ENCODE measurements at places on chromosomes 13 and 19.

DNA sequence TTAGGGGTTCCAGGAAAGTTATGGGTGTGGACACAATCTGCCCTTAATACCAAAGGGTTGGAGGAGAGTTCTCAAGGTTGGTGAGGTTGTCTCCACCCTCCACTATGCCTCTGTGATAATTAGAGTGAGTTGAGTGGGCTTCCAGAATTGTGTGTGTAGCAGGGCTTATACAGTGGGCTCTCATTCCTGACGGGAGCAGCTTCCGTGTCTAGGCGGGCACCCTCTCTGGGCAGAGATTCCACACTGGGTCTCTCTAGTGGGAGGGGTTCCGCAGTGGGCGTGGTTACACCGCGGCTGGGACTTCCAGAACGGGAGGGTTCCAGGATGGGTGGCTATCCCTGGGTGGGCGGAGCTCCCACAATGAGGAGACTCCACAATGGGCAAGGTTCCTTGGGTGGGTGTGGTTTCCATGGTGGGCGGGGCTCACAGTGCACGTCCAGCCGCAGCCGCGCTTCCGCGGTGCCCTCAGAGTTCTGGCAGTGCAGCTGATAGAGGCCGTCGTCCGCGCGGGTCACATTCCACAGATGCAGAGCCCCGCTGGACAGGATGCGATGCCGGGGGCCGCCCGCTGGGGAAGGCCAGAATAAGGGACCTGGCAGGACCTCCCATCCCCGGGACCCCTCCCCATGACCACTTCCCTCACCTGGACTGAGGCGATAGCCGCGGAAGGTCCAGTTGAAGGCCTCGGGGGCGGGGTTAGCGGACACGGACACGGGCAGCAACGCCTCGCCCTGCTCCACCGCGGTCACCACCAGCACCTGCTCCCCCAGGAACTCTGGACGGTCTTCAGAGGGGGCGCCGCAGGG, 8.4 kb downstream of the NPHS1 start:
- no peak for DNase-seq

GRCh38 chr13:75857291-75857690, 221.2 kb downstream of the LMO7 start:
- DNase-seq: no peak

- no peak for DNase-seq
Observed at GRCh38 chr13:22126433-22127021, 455.7 kb downstream of the FGF9 start.

GRCh38 chr13:51625555-51626345, 41.5 kb downstream of the WDFY2 start:
- DNase-seq: no peak

DNA sequence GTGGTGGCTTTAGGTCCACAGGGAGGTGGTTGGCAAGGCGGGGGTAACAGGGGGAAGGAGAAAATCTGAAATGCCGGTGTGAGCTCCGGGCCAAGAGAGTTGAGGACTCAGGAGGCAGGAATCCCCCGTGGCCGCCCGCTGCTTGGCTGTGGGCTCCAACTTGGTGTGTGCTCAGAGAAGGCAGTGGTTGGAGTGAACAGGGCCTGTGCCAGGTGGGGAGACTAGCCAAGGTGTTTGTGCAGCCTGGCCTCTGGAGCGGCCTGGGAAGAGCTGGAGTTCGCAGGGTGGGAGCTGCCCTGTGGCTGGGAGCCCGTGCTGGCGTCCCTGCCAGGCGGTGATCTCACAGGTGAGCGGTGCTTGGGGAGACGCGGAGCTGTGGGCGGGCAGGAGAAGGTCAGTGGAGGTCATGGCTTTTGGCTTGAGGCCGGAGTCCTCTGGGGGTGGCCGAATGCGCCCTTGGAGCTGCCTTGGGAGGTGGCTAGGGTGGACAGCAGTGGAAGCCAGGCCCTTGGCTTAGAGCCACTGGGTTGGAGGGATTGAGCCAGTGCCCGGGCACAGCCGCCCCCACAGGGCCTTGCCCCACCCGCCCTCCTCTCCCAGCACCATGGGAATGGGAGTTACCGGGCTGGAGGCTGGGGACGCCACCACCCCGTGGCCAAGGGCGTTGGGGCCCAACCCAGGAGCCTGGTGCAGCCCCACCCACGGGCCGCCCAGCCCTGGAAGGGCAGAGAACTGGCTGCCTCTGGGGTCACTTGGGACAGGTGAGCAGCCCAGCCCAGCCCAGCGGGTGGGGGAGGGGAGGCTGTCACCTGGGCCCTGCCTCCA, 7.1 kb upstream of the CIRBP start:
- peak; percentile 49 for DNase-seq

- DNase-seq: no peak
Observed at GRCh38 chr19:16197188-16197621, 506 bp upstream of the AP1M1 start.

- no peak for DNase-seq
Observed at GRCh38 chr19:47056411-47056810, 8.0 kb upstream of the TMEM160 start.

DNA sequence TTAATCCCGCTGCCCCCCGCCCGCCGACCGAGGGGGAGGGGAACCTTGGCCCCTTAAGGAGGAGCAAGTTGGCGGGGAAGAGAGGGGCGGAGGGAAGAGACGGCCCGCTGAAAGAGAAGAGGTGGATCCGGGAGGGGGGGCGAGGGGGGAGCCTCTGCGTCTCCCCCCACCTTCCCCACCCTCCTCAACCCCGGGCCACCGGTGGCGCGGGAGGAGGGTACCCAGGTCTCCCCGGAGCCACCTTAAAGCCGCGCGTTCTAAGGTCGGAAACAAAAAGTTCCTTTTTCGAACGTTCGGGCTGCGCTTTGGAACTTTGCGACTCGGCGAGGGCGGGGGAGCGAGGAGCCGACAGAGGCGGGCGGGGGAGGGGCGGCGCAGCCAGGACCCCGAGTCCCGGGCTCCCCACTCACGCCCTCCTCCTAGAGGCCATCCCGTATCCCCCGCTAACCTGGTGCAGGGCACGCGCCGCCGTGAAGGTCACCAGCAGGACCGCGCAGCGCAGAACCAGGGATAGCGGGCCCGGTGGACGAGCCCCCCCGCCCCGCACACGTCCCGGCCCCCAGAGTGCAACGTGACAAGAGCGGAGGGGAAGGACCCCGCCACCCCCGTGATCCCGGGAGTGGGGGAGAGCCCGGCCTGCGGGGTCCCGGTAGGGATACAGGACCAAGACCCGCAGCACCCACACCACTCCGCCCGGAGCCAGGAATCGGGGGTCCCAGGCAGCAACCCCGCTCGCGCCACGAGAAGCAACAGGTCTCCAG, 659 bp downstream of the ERF start:
- DNase-seq: peak; percentile 66

GRCh38 chr19:14528419-14529253, 758 bp upstream of the TECR start:
- no peak for DNase-seq

DNA sequence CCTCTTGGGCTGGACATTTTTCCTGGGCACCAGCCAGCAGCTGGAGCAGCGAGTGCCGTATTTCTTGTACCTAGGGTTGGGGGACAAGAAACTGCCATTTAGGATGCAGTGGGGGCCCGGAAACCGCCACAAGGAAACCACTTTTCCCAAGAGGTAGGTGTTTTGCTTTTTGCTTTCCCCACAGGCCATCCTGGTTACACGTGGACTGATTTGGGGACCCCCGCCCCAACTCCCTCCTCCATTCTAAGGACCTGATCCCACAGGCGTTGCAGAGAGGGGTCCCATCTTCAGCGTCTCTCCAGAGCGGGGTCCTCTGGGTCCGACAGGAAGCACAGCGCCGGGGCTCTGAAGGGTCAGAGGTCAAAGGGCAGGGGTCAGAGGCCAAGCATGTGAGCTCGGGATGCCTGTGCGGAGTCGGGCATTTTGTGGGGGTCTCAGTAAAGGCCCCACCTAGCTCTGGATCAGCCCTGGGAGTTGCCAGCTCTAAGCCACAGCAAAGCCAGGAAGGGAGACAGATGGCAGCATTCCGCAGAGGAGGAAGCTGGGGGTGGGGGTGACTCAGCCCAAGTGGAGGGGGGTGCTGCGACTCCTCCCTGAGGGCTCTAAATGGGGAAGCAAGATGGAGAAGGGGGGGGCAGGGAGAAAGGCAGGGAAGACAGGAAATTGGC, 4.3 kb downstream of the ZGLP1 start:
- no peak for DNase-seq

- no peak for DNase-seq
Observed at GRCh38 chr19:2820112-2820702, 539 bp downstream of the ZNF554 start.

DNA sequence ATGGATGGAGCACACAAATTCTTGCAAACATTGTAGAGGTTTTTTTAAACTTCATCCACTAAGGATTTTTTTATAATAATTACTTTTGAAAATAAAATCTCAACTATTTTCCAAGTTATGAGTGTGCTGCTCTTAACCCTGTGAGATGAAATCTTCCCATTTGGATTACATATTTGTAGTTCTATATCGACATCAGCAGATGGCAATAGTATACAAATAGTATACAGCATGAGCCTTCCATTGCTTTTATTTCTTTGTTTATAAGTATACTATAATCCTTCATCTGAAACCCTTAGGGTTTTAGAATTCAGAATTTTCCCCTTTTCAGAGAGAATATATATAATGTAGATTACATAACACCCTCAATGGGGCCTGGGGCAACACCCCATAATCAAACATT, 70.5 kb downstream of the GJA3 start:
- DNase-seq: no peak

- DNase-seq: no peak
Observed at GRCh38 chr13:111429064-111429558, 108.7 kb downstream of the TEX29 start.

GRCh38 chr13:49503951-49504350, 8.2 kb downstream of the PHF11 start:
- DNase-seq: no peak

GRCh38 chr13:30972888-30973377, 40.5 kb downstream of the TEX26 start:
- no peak for DNase-seq

- no peak for DNase-seq
Observed at GRCh38 chr19:38741670-38742069, 2.6 kb downstream of the CAPN12 start.

DNA sequence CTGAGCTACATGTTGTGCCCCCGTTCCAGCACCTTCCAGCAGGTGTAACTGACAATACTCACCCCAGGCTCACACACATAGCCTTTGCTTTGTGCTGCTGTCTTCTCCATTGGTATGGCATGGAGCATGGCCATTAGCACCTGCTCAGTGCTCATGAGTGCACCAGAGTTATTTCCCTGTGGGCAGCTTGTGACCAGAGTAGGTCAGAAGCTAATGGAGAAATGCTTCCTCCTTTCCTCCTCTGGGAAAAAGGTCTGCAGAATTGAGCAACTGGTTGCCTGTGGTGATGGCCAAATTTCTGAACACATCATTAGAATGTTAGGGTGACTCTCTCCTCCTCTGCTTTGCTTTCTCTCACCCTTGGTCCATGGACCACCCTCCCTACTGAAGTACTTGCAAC, 344.5 kb upstream of the TMTC4 start:
- no peak for DNase-seq

DNA sequence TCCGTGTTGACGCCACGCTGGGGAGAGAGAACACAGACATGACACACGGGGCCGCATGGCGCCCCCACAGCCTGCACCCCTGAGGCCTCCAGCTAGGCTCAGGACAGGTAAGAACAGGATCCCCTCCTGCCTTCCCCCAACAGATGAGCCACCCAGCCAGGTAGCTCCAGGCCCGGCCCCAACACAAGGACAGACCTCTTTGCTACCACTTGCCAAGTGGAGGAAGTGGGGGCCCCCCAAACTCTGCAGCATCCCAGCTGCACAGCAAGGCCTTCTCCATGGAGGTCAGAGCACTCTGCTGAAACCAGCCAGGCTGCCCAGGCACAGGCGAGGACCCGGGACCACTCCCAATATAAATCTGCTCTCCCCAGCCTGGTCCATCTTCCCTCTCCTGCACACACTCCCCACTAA, 31.5 kb downstream of the PEPD start:
- no peak for DNase-seq

- peak; percentile 92 for DNase-seq
Observed at GRCh38 chr13:19863323-19864023, at the start of gene ZMYM5. Gene ZMYM5 (minus strand): TSS chr13:19863649. CDS start chr13:19852180, 11,469 bp downstream.

DNA sequence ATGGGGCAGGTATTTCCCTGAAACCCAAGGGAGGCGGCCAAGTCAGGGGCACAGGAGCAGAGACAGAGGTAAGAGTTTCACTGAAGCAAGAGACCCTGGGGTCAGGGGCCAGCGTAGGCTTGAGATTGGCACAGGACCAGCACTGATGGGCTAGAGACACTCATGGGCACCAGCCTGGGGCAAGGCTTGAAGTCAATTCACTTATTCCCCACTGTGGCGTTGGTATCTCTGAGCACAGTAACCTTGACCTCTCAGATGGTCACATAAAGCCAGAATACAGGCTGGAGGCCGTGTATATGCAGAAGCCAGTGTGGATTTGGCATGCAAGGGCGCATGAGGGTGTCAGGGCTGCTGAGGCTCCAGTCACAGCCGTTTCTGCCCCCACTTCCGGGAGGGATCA, 173.5 kb upstream of the GPR12 start:
- no peak for DNase-seq

DNA sequence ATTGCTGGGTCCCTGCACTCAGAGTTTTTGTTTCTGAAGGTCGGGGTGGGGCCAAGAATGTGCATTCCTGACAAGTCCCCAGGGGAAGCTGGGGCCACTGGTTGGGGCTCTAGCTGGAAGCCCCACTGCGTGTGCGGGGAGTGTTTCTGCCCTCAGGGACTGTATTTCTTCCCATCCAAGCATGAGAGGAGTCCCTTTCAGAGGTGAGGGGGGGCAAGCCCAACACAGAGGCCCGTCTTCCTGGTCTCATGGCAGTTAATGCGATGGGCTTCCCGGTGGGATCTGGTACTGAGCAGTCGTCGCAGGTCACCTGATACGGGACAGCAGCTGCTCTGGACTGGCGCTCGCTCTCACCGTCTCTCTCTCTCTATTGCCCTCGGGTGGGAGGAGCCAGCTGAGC, 50.4 kb downstream of the GPR12 start:
- no peak for DNase-seq

DNA sequence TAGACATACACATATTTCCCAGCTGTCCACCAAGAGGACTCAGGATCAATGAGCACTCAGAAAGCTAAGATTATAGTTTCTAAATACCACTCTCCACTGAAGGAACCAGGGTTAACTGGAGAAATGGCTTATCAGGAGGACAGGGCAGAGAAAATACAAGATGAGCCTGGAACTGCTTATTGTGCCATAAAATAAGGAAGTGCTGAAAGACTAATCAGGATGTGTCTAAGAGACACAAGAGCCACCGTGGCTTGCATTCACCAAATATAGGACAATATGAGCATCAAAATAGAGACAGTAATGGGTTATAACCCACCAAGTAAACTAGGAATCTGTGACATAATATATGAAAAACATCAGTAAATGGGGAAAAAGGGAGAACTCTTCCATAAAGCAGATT, 32.8 kb downstream of the KLF12 start:
- no peak for DNase-seq

DNA sequence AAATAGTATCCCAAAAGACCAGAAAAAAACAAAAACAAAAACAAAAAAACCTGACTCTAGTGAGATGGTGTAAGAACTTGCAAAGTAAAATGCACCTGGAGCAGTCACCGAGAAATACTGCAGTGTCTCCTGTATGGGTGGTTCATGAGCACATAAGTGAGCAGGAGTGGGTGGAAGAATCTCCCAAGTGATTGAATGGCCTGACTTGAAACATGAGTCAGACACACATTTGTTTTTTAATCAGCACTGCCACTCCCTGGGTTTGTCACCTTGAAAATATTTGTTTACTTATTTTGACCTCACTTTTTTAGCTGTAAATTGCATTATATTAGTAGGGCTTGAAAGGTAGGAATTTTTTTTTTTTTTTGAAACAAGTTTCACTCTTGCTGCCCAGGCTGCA, 2.0 kb downstream of the ZNF431 start:
- DNase-seq: no peak

- DNase-seq: no peak
Observed at GRCh38 chr13:45830121-45830520, 21.4 kb downstream of the SIAH3 start.
